ENCODE measurements at places on chromosomes 7 and 10. TPM values are rescaled to one million over a fixed set of nuclear protein-coding genes. Genes with fewer than 3 reads are reported as not detected.
A peak's percentile ranks its signal among the peaks of the same experiment; 100 is the strongest.

DNA sequence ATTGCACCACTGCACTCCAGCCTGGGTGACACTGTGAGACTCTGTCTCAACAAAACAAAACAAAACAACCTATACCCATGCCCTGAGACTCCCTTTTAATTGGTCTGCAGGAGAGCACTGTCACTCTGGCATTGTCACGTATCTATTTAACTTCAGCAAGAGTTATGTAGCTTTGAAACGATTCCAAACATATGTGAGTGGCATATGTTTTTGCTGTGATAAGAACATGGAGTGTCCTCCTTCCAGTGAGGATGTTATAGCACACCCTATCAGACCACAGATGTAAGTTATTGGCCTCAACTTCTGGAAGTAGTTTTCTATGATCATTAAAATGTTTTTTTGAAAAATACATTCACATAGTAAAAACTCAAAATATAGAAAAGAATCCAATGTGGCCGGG is 15.5 kb upstream of the DNAJC12 start:
- H3K36me3 ChIP-seq, result peaks cover 3% of the 10 kb centered on the region
- no peak overlapping the region for H3K4me3 ChIP-seq
- no peak overlapping the region for H3K27ac ChIP-seq
- H3K27me3 ChIP-seq, result no peaks in the 10 kb centered on the region
- H3K4me1 ChIP-seq, result peaks cover 15% of the 10 kb centered on the region

The MSMB gene
- total RNA-seq, result not detected

DNA sequence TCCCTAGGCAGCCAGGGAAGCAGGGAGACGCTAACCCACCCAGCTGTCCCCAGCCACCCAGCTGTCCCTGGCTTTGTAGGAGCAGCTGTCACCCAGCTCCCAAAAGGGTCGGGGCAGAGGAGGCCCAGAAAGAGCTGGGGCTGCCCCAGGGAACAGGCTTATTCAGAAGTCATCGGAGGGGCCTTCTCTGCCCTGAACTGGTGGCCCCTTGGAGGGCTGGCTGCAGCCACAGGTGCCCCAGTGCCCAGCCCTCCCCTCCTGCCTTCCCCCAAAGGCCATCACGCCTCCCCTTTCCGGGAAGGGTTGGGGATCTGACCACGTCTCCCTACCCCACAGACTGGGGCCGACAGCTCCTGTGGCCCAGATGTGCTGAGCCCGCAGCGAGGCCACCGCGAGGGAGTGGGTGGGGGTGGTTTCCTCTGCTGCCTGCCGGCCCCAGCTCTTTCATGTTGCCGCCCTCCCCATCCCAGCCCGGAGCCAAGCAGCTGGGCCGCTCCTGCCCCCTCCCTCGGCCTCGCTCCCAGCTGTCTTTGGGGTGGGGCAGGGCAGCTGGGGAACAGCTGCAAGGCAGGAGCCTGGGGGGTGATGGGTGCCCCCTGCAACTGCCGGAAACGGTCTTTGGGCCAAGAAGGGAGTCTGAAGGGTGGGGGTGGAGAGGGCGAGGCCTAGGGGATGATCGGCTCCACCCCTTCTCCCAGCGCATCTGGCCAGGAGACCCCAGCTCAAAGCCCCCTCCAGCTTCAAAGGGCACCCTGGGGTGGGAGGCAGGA is 16.8 kb downstream of the TRIM8 start:
- peaks cover 16% of the 10 kb centered on the region for H3K36me3 ChIP-seq
- peak overlapping the region; percentile 62 for H3K4me3 ChIP-seq
- no peaks in the 10 kb centered on the region for H3K27me3 ChIP-seq
- H3K27ac ChIP-seq, result peak overlapping the region; percentile 87
- peak; percentile 88 for DNase-seq

- no peaks in the 10 kb centered on the region for H3K4me1 ChIP-seq
- no peak overlapping the region for H3K4me3 ChIP-seq
Observed at GRCh38 chr10:2478656-2479055, 588.7 kb upstream of the PFKP start.

The CYP26C1 gene
- total RNA-seq, result not detected

- no peak overlapping the region for H3K27ac ChIP-seq
- no peak overlapping the region for H3K4me3 ChIP-seq
- H3K4me1 ChIP-seq, result no peaks in the 10 kb centered on the region
- H3K27me3 ChIP-seq, result peaks cover 2% of the 10 kb centered on the region
Observed at GRCh38 chr7:121126801-121127534, 138.5 kb downstream of the CPED1 start.

- H3K27me3 ChIP-seq, result peaks cover 3% of the 10 kb centered on the region
- H3K4me3 ChIP-seq, result no peak overlapping the region
- no peak overlapping the region for H3K27ac ChIP-seq
Observed at GRCh38 chr10:125104559-125104958, 55.8 kb downstream of the CTBP2 start.

DNA sequence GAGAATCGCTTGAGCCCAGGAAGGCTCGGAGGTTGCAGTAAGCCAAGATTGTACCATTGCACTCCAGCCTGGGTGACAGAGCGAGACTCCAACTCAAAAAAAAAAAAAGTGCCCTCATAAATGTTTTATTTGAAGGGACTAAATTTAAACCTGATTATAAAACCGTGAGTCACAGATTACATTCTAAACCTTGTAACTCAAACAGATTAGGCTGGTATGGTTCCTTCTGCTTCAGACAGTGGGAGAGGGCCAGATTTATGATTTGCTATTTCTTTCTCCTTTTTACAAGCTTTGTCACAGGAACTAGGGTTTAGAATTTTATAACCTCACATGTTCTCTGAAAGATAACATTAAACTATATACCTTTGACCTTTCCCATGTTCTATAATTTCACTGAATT is 801.2 kb upstream of the ZWINT start:
- no peak overlapping the region for H3K27ac ChIP-seq
- no peak overlapping the region for H3K4me3 ChIP-seq
- no peak for DNase-seq
- H3K36me3 ChIP-seq, result no peaks in the 10 kb centered on the region
- no peaks in the 10 kb centered on the region for H3K27me3 ChIP-seq

- H3K36me3 ChIP-seq, result peaks cover 7% of the 10 kb centered on the region
- H3K4me1 ChIP-seq, result no peaks in the 10 kb centered on the region
- no peaks in the 10 kb centered on the region for H3K27me3 ChIP-seq
Observed at GRCh38 chr10:114559636-114560035, 98.4 kb downstream of the ABLIM1 start.

GRCh38 chr7:128191136-128191844 is 49.8 kb upstream of the LEP start:
- no peak for DNase-seq
- H3K4me3 ChIP-seq, result no peak overlapping the region
- H3K27ac ChIP-seq, result no peak overlapping the region
- peaks cover 4% of the 10 kb centered on the region for H3K4me1 ChIP-seq
- H3K36me3 ChIP-seq, result peaks cover 5% of the 10 kb centered on the region

GRCh38 chr10:7025296-7025695 is 385.5 kb downstream of the SFMBT2 start:
- peaks cover 14% of the 10 kb centered on the region for H3K4me1 ChIP-seq
- no peak overlapping the region for H3K27ac ChIP-seq
- no peaks in the 10 kb centered on the region for H3K36me3 ChIP-seq
- no peaks in the 10 kb centered on the region for H3K27me3 ChIP-seq
- no peak overlapping the region for H3K4me3 ChIP-seq

The SYT15 gene
- total RNA-seq, result 0.51 TPM

The NPTX2 gene
- total RNA-seq, result not detected

The SLC26A4 gene
- total RNA-seq, result 5.2 TPM

DNA sequence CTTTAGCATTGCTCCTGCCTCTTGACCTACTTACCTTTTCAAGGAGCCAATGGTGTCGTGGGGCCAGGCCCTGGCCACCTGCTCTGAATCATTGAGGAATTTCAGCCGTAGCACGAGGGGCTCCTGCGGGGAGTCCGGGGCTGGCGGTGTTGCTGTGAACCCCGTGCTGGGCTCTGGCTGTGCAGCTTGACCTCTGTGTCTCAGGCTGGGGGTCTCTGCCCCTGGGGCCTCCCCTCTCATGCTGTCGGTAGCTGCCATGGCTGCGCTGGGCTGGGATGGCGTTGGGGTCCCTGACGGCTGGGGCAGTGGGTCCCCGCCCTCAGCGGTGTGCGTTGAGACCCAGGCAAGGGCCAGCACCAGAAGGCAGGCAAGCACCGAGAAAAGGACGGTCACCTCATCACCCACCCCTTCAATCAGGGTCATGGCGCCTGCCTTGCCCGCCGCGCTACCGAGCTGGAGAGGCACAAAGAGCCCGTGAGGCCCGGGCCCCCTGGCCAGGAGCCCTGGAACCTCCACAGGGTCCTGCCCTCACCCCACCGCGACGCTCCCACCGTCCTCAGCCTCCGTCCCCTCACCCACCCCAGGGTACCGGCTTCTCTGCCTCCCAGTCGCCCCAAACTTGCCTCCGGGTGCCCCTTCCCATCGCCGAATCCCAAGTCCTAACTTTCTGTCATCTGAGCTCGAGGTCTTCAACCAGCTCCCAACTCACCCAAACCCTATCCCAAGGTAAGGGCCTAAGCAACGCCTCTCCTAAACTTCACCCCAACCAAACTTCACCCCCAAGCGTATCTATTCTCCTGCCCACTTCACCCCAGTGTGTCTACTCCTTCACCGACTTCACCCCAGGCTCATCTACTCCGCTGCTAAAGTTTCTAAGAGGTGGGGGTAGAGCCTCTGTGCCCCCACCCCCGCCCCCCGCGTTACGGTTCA is 887 bp downstream of the TMUB1 start:
- H3K4me3 ChIP-seq, result peak overlapping the region; percentile 98
- H3K27me3 ChIP-seq, result peaks cover 5% of the 10 kb centered on the region
- H3K27ac ChIP-seq, result peak overlapping the region; percentile 78
- DNase-seq, result no peak
- peaks cover 38% of the 10 kb centered on the region for H3K4me1 ChIP-seq

- no peaks in the 10 kb centered on the region for H3K27me3 ChIP-seq
- H3K4me3 ChIP-seq, result no peak overlapping the region
Observed at GRCh38 chr7:98206451-98207330, 4.5 kb upstream of the BHLHA15 start.

GRCh38 chr10:32927750-32928149 is 30.3 kb downstream of the ITGB1 start:
- H3K4me1 ChIP-seq, result peaks cover 50% of the 10 kb centered on the region
- no peak overlapping the region for H3K27ac ChIP-seq
- peaks cover 47% of the 10 kb centered on the region for H3K36me3 ChIP-seq
- H3K4me3 ChIP-seq, result no peak overlapping the region
- H3K27me3 ChIP-seq, result no peaks in the 10 kb centered on the region

The TWIST1 gene
- total RNA-seq, result 4.6 TPM

The KIF11 gene
- total RNA-seq, result 57.3 TPM

DNA sequence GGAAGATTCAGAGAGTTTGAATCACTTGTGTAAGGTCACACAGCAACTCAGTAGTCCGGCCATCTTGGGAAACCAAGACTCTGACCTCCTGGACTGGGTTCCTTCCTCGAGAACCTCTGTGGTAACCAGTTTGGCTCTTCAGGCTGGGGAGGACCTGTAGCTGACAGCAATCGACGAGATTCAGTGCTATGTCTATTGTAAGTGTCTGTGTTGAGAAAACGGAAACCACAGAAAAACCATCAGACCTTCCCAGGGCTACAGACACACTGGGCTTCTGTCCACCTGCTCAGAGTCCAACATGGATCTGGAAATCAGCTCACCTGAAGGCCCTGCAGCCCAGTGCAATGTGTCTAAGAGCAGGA is 403.7 kb downstream of the RPS24 start:
- peaks cover 8% of the 10 kb centered on the region for H3K27me3 ChIP-seq
- H3K4me1 ChIP-seq, result peaks cover 3% of the 10 kb centered on the region
- DNase-seq, result no peak
- no peak overlapping the region for H3K27ac ChIP-seq
- no peak overlapping the region for H3K4me3 ChIP-seq
- H3K36me3 ChIP-seq, result no peaks in the 10 kb centered on the region

- no peak overlapping the region for H3K27ac ChIP-seq
- DNase-seq, result no peak
- no peaks in the 10 kb centered on the region for H3K4me1 ChIP-seq
Observed at GRCh38 chr7:11911900-11912299, 79.9 kb upstream of the THSD7A start.

The HABP2 gene
- not detected for total RNA-seq

- H3K4me3 ChIP-seq, result no peak overlapping the region
- H3K27ac ChIP-seq, result no peak overlapping the region
- peak; percentile 75 for DNase-seq
- H3K4me1 ChIP-seq, result peaks cover 6% of the 10 kb centered on the region
- no peaks in the 10 kb centered on the region for H3K36me3 ChIP-seq
Observed at GRCh38 chr7:129989466-129989865, 36.7 kb upstream of the UBE2H start.

The CEP55 gene
- 88.0 TPM for total RNA-seq

GRCh38 chr10:97782455-97783228 is 10.8 kb upstream of the SFRP5 start:
- DNase-seq, result no peak
- peaks cover 19% of the 10 kb centered on the region for H3K4me1 ChIP-seq
- H3K27ac ChIP-seq, result no peak overlapping the region
- H3K27me3 ChIP-seq, result no peaks in the 10 kb centered on the region
- no peaks in the 10 kb centered on the region for H3K36me3 ChIP-seq
- H3K4me3 ChIP-seq, result no peak overlapping the region

- no peak overlapping the region for H3K27ac ChIP-seq
- H3K27me3 ChIP-seq, result peaks cover 36% of the 10 kb centered on the region
- peaks cover 3% of the 10 kb centered on the region for H3K36me3 ChIP-seq
- H3K4me3 ChIP-seq, result no peak overlapping the region
- no peak for DNase-seq
Observed at GRCh38 chr10:3034616-3035015, 32.7 kb upstream of the PFKP start.

DNA sequence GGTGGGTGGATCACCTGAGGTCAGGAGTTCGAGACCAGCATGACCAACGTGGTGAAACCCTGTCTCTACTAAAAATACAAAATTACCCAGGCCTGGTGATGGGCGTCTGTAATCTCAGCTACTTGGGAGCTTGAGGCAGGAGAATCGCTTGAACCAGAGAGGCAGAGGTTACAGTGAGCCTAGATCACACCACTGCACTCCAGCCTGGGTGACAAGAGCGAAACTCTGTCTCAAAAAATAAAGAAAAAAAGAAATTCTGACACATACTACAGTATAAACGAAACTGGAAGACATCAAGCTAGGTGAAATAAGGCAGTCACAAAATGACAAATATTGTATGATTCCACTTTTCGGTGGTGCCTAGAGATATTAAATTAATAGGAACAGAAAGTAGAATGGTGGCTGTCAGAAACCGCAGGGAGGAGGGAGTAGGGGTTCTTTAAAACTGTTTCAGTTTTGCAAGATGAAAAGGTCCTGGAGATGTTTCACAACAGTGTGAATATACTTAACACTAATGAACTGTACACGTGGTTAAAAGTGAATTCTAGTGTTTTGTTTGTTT is 23.2 kb downstream of the PILRA start:
- peaks cover 26% of the 10 kb centered on the region for H3K4me1 ChIP-seq
- peaks cover 24% of the 10 kb centered on the region for H3K27me3 ChIP-seq
- no peak overlapping the region for H3K4me3 ChIP-seq
- no peak overlapping the region for H3K27ac ChIP-seq

The METTL27 gene
- 2.3 TPM for total RNA-seq

The AKR1C3 gene
- 0.70 TPM for total RNA-seq

The CALML5 gene
- not detected for total RNA-seq

GRCh38 chr7:42690794-42691639 is 220.9 kb downstream of the C7orf25 start:
- no peaks in the 10 kb centered on the region for H3K27me3 ChIP-seq
- DNase-seq, result no peak
- H3K27ac ChIP-seq, result no peak overlapping the region
- no peak overlapping the region for H3K4me3 ChIP-seq

The KMT2E gene
- total RNA-seq, result 98.6 TPM

GRCh38 chr10:32964270-32964669 is 6.2 kb upstream of the ITGB1 start:
- H3K36me3 ChIP-seq, result no peaks in the 10 kb centered on the region
- no peak for DNase-seq
- peaks cover 4% of the 10 kb centered on the region for H3K27me3 ChIP-seq
- no peak overlapping the region for H3K4me3 ChIP-seq
- H3K27ac ChIP-seq, result no peak overlapping the region
- H3K4me1 ChIP-seq, result peaks cover 24% of the 10 kb centered on the region

GRCh38 chr7:117085275-117085674 is 132.0 kb downstream of the ST7 start:
- no peaks in the 10 kb centered on the region for H3K27me3 ChIP-seq
- DNase-seq, result no peak
- H3K4me3 ChIP-seq, result no peak overlapping the region
- peaks cover 18% of the 10 kb centered on the region for H3K4me1 ChIP-seq
- no peaks in the 10 kb centered on the region for H3K36me3 ChIP-seq

The IFIT1B gene
- not detected for total RNA-seq

All from activated CD4-positive, alpha-beta memory T cell treated with anti-CD3 and anti-CD28 coated beads for 36 hours (primary cell).